Epithelial cell of esophagus (primary cell): ENCODE measurements at places on chromosomes 13 and 19.
A peak's percentile ranks its signal among the peaks of the same experiment; 100 is the strongest.

DNA sequence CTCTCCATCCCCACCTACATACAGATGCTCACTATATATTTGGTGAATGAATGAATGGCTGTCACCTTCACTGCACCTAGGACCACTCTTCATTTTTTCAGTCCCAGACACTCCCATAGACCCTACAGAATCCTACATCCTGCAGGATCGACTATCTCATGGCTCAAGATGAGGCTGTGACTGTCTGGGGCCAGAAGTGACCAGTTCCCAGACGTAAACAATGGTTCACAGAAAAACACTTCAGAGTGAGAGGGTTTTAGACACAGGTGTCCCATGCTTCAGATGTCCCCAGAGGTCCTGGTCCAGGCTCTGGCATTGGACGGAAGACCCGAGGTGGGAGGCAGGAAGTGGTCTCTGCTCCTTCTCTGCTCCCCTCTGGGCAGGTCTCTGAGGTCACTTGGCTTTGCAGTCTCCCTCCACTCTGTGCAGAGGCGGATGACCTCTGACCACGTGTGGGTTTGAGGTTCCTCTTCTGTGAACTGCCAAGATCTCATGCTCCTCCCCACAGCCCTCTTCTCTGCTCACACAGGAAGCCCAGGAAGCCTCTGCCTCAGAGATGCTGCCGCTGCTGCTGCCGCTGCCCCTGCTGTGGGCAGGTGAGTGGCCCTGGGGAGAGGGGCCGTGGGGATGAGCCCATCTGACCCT, 24.9 kb downstream of the SIGLEC7 start:
- DNase-seq, result no peak

- DNase-seq, result no peak
Observed at GRCh38 chr19:48401287-48401686, 7.8 kb downstream of the GRIN2D start.

GRCh38 chr13:103839460-103839859, 773.2 kb upstream of the SLC10A2 start:
- no peak for DNase-seq

- no peak for DNase-seq
Observed at GRCh38 chr13:111411919-111412650, 91.6 kb downstream of the TEX29 start.

GRCh38 chr13:99310382-99311031, 3.3 kb upstream of the GPR183 start:
- DNase-seq, result no peak

DNA sequence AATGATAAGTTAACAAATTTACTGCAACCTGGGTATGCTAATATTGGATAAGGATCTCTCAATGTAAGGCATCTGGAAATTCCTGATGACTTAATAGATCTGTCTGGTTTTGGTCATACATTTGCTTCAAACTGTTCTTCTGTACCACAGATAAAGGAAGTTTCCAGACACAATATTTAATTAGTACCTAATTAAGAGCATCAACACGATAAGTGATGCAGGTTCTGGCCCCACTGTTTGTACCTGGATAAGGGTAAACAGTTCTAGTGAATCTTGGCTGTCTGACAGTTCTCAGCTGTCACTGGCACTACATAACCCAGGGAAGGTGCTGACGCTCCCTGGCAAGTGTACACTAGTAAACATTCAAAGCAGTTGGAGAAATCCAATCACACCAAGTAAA, 165.6 kb downstream of the MZT1 start:
- no peak for DNase-seq

- peak; percentile 15 for DNase-seq
Observed at GRCh38 chr13:40682449-40683240, 16.2 kb upstream of the FOXO1 start.

GRCh38 chr13:44365008-44365407, 8.6 kb upstream of the SERP2 start:
- peak; percentile 93 for DNase-seq

DNA sequence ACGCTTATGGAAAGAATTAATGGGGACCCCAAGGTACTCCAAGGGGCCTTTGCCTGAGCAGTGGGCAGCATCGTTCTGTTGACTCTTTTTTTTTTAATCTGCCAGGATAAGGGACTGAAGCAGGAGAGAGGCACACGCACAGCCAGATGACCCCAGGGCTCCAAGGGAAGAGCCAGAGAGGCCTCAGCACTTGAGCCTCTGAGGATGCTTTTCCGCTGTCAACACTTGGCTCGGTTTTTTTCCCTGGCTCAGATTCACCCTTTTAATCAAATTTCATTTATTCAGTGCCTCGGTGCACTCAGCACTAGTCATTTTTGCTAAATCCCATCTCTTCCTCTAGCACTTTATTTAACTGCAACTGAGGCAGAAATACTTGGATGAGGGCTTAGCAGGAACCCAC, 226.3 kb downstream of the FGF9 start:
- no peak for DNase-seq

- no peak for DNase-seq
Observed at GRCh38 chr19:28988066-28988465, 224.9 kb downstream of the UQCRFS1 start.

DNA sequence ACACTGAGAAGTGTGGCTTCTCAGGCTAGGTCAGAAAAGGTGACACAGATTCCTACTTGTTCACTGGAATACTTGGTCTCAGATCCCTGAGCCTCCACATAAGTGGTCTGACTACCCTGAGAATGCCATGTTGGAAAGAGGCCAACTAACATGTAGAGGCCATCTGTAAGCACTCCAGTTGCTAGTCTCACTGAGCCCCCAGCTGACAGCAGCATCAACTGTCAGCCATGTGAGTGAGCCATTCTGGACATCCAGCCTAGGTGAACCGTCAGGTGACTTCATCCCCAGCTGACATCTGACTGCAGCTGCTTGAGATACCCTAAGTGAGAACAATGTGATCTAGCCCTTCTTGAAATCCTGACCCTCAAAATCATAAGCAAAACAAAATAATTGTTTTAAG, 18.1 kb upstream of the ARL11 start:
- DNase-seq, result no peak

GRCh38 chr19:44903602-44904425, 1.8 kb upstream of the APOE start:
- DNase-seq, result peak; percentile 57

GRCh38 chr13:43965459-43965845, 85.7 kb downstream of the LACC1 start:
- DNase-seq, result no peak

- no peak for DNase-seq
Observed at GRCh38 chr13:80633251-80633650, 292.3 kb upstream of the SPRY2 start.

GRCh38 chr19:16368385-16369305, 44.0 kb downstream of the KLF2 start:
- DNase-seq, result no peak

- DNase-seq, result peak; percentile 60
Observed at GRCh38 chr13:101757446-101758039, 305.1 kb downstream of the ITGBL1 start.

- DNase-seq, result no peak
Observed at GRCh38 chr19:58563823-58564222, 5.4 kb upstream of the UBE2M start.

GRCh38 chr13:51861723-51862300, at the start of gene CCDC70:
Gene CCDC70 (plus strand): TSS chr13:51861969. CDS start chr13:51865412, 3,443 bp downstream.
- DNase-seq, result peak; percentile 62

GRCh38 chr13:102897371-102898138, 51.7 kb downstream of the ERCC5 start:
- no peak for DNase-seq

GRCh38 chr19:41421314-41421713, 5.9 kb downstream of the B3GNT8 start:
- DNase-seq, result no peak

GRCh38 chr19:50368649-50369570, 3.5 kb upstream of the NAPSA start:
- DNase-seq, result peak; percentile 78

GRCh38 chr13:22740264-22740663, 440.5 kb upstream of the SGCG start:
- DNase-seq, result peak; percentile 8

DNA sequence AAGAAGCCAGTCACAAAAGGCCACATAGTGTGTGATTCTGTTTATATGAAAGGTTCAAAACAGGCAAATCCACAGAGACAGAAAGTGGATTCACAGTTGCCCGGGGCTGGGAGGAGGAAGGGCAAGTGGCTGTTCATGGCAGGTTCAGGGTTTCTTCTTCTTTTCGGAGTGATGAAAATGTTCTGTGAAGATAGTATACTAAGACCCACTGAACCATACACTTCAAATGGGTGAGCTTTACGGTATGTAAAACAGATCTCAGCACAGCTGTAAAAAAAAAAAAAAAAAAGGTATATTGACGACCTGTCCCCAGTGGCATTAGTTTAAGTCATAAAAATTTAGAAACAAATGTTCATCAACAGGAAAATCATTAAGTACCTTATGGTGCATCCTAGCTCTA, 32.2 kb downstream of the RFX2 start:
- DNase-seq, result no peak

- DNase-seq, result no peak
Observed at GRCh38 chr13:50873991-50874390, 30.5 kb upstream of the DLEU7 start.

- DNase-seq, result no peak
Observed at GRCh38 chr19:33259539-33259938, 33.9 kb upstream of the SLC7A10 start.

GRCh38 chr13:89980896-89981295, 1366.6 kb upstream of the MIR17HG start:
- no peak for DNase-seq

DNA sequence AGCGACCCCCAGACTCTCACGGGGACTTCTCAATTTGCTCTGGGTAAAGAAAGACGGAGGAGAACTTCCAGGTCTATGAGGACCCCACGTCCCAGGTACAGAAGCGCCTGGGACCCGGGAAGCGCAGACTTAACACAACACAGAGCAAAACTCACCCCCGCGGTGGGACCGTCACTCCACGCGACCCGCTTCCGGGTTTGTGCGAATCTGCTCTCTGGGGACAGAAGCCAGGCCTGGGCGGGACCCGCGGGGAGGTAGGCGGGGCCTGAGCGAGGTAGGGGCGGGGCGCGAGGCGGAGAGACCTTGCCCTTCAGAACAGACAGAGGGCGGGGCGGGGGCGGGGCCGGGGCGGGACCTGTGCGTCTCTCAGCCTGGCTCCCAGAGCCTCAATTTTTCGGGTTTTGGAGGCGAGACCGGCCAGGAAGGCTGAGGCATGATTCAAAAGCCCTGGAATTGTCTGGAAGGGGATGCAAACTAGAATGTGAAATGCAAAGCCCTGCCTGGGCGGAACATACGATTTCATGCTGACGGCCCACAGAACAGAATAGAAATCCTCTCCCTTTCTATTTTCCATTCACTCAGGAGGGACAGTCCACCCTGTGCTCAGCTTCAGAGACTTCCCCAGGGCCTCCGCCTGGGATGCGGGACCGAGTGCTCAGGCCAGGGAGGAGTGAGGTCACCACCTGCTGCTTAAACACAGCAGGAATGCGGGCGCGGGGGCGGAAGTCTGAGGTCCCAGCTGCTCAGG, 19.3 kb upstream of the ZNF888 start:
- DNase-seq, result peak; percentile 86

GRCh38 chr13:97853550-97853949, 99.9 kb upstream of the IPO5 start:
- DNase-seq, result peak; percentile 13

- no peak for DNase-seq
Observed at GRCh38 chr19:51792932-51793331, 2.0 kb upstream of the FPR3 start.

DNA sequence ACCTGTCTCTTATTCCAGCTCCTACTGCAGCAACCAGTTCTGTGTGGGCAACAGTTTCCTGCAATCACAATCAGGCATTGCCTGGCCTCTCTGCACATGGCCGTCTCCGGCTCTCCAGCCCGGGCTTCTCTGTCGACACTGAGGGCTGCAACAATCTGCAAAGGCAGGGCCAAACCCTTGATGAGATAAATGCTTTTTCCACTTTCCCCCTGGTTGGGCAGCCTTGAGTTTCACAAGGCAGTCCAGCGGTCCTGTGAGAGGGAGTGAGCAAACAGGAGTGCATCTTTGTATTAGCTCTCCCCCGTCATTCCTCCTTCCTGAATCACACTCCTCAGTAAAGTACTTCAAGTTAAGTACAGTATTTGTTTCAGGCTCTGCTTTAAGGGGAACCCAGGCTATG, 40.7 kb upstream of the VWA8 start:
- peak; percentile 83 for DNase-seq

DNA sequence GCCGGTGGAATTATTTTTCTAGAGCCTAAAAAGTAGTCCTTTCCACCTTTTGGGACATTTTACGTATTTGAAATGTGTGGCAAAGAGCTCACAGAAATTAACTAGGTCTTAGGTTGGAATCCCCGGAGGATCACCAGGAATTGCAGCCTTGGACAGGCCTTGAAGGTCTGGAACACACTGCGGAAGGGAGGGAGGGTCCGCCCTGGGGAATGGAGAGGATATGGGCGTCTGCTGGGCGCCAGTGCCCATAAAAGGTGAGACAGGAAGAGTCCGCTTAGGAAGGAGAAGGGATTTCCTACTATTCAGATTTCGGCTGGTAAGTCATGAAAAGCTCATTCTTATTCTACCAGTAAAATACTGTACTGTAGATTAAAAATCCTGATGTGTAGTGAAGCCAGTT, 111.9 kb downstream of the COL4A2 start:
- DNase-seq, result no peak

GRCh38 chr13:108551674-108552073, 77.7 kb upstream of the MYO16 start:
- peak; percentile 2 for DNase-seq

DNA sequence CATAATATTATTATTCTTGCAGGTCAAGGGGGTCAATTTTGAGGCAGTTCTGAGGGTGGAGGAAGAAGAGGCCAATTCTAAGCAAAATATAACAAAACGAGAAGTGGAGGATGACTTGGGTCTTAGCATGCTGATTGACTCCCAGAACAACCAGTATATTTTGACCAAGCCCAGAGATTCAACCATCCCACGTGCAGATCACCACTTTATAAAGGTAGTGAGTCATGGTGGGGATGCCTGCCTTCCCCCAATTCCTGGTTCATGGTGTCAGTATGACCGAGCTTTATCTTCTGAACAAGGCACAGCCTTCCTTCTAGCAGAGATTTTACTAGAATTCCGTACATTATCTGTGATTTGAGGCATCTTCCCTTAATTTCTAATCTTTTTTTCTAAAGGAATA, 9.4 kb upstream of the DCUN1D2 start:
- DNase-seq, result no peak

DNA sequence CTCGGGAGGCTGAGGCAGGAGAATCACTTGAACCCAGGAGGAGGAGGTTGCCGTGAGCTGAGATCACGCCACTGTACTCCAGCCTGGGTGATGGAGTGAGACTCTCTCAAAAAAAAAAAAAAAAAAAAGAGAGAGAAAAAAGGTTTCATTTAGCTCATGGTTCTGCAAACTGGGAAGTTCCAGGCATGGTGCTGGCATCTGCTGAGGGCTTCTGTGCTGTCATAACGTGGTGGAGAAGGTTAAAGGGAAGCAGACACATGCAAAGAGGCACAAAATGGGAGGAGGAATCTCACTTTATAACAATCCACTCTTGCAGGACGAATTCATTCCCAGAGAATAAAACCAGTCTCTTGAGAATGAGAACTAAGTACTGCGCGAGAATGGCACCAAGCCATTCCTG, 34.9 kb upstream of the SIAH3 start:
- no peak for DNase-seq
